Right hindlimb (tissue), 1 donor: ENCODE measurements at places on chromosomes 16 and 17.
A peak's percentile ranks its signal among the peaks of the same experiment; 100 is the strongest.

GRCh38 chr16:78096386-78096785 is 3.1 kb upstream of the WWOX start:
- no peak for DNase-seq

- DNase-seq = no peak
Observed at GRCh38 chr17:7204336-7204735, 15.3 kb downstream of the DLG4 start.

GRCh38 chr16:25580041-25580440 is 111.7 kb upstream of the HS3ST4 start:
- no peak for DNase-seq

GRCh38 chr17:59355702-59356325 is 24.4 kb downstream of the YPEL2 start:
- peak; percentile 73 for DNase-seq

DNA sequence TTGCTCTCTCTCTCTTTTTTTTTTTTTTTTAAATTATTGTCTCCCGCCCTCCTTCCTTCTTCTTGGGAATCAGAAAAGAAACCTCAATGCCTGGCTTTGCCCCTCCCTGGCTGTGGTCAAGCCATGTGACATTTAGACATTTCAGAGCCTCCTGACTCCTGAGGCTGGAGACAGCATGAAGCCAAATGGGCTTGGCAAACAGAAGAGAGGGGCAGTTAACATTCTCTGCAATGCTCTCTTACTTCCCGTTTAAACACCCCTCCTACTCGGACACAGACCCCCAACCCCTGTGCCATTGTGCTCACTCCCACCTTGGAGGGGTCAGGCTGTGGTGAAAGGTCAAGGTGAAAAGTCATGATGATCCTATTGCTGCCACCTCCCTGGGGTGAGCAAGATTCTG is 14.7 kb upstream of the MEOX1 start:
- DNase-seq = no peak

DNA sequence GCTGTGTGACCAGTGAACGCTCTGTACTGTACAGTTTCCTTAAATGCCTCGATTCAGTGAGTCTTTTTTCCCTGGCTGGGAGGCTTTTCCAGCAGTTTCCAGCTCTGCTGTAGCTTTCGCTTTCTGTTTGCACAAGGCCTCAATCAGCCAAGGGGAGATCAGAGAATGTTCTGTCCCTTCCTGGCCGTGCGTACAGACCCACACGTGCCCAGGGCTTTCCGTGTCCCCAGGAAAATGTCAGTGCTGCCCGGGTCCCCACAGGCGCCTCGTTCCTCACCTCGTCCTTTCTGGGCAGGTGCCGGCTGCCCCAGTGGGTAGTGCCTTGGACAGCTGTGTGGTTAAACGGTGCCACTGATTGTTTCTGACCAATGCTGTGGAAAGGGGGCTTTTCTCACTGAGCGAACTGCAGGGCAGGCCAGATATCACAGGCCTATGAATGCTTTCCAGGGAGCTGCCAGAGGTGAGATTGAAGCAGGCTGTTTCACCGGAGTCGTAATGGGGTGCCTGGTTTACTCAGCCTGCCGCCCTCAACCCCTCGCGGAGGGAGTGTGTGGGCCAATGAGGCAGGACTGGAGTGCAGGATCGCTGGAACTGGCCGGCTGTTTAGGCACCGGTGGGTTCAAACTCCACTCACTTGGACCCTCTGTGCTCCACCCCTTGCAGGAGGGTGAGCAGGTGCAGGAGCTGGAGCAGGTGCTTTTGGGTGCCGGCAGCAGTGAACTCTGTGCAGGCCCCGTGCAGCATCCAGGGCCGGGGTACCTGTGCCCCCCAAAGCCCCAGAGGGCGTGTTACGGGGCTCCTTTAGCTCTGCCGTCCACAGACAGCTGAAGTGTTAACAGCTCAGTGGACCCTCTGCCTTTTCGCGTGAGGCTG is 44.4 kb downstream of the ZNF778 start:
- no peak for DNase-seq

GRCh38 chr16:11697319-11697718 is 29.1 kb downstream of the SNN start:
- DNase-seq = no peak

- DNase-seq = no peak
Observed at GRCh38 chr17:31231852-31232251, 65.2 kb downstream of the OMG start.

GRCh38 chr16:11407047-11407982 is 62.1 kb downstream of the RMI2 start:
- peak; percentile 67 for DNase-seq

DNA sequence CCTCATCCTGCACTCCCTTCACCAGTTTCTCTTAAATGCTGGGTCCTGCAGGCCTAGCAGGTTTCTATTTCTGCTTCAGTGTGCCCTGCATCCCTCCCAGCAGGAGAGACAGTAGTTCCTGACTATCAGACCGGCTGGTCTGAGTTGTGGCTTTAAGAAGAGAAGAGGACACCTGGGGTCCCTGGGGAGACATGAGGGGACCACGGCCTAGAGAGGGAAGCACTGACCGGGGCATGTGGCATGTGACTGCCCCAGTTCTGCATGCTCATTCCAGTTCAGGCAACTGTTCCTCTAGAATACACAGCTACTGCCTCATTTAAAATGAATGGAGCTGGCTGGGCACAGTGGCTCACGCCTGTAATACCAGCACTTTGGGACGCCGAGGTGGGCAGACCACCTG is 61.3 kb downstream of the GPRC5B start:
- no peak for DNase-seq

DNA sequence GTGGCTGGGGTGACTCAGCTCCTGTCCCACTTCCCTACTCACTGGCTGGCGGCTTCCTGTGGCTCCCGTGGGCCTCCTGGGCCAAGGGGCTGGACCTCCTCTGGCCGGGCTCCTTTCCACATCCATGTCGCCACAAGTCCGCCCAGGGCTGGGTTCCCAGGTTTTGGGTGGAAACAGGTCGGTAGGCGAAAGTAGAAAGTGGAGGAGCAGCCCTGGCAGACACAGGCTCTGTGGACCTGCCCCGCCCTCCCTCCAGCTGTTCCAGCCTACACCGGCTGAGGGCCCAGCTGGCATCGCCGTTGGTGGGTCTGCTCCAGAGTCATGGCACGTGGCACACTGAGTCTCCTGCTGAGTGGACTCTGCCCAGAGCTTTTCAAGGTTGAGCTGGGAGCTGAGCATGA is 28.7 kb downstream of the GSE1 start:
- peak; percentile 71 for DNase-seq

- DNase-seq = peak; percentile 47
Observed at GRCh38 chr17:44362459-44362948, 1.1 kb downstream of the FAM171A2 start.

DNA sequence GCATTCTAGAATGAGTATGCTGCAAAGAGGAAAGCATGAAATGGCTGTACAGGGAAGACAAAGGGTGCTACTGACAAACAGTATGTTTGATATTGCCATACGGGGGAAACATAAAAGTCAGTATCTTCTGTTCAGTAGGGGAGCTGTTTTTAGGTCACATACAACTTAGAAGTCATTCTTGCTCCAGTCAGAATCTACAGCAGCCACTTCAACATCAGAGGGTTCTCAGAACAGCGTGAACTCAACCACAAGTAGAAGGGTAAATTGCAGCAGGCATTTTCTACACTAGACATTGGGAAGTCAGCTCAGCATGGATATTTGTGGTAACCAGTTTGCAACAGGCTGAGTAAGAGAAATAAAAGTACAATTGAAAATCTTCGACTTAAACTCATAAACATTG is 1241.8 kb upstream of the GOT2 start:
- no peak for DNase-seq

- no peak for DNase-seq
Observed at GRCh38 chr17:28357901-28358197, 522 bp upstream of the POLDIP2 start.

DNA sequence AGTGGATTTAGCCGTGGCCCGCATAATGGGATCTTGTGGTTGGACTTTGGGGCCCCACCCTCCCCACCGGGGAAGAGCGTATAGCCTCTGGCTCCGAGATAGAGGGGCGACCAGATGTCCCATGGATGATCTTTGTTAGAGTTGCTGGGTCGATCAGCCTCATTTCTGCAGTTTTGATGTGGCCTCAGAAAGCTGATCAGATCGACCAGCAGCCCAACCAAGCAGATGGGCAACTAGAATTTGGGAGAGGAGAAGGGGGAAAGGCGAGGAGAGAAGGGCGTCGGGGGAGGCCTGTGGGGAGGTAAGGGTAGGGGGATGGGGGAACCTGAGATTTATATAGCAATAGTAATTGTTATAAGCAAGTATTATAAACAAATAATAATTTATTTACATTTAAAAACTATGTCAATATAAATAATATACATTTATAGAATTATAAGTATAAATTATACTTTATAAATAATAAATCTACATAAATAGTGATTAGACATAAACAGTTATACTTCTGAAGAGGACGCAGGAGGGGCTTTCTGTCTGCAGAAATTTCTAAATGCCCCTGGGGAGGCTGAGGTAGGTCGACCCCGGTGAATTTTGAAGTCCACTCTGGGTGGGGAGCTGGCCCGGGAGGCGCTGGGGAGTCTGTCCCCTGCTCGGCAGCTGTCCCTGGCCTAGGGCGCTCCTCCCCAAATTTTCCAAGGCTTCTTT is 136.3 kb downstream of the KCNJ12 start:
- no peak for DNase-seq

DNA sequence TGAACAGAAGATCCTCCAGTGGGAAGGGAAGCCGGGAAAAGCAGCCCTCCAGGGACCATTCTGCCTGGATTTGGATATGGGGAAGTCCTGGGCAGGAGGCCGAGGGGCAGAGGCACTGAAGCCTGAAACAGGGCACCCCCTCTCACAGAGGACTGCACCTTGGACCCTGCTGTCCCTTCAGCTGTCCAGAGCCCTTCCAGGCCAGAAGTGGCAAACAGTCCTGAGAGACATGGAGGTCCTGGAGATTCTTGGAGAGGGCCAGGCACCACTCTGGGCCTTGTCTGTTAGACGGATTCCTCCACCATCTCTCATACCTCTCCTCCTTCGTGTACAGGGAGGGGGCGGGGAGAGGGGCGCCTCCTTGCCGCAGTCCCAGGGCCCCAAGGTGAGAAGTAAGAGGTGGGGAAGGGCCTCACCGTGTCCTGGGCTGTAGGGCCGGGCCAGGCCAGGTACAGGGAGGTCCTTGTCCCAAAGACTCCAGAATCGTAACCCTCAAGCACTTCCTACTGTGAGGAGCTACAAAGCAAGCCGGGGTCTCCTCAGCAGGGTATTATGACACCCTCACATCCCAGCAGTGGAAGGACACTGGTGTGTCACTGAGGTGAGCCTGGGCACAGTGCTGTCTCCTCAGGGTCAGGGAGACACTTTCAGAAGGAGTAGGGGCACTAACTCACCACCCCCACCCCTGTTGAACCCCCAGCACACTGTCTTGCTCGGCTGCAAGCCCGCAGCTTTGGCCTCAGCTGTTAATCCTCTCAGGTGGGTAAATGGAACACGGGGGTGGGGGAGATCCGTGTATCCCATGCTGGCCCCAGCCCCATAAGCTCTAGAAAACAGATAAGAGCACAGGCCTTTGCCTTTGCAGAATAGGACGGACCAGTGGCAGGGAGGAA is 16.6 kb upstream of the TBX2 start:
- DNase-seq = no peak

DNA sequence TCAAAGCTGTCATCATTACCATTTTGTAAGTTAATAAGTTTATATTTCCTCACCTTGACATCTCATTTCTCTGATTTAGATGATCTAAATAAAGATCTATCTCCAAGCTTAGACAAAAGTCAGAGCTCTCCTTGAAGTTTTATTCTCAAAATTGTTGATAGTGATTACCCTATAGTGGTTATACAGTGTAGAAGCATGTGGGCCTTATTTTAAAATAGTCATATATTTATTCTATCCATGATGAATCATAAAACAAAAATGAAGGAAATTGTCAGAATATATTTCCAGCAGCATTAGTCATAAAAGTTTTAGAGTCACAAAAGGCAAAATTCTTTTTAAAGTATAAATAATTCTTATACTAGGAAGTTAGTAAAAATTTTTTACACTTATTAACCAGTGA is 49.0 kb downstream of the RHOT1 start:
- no peak for DNase-seq

DNA sequence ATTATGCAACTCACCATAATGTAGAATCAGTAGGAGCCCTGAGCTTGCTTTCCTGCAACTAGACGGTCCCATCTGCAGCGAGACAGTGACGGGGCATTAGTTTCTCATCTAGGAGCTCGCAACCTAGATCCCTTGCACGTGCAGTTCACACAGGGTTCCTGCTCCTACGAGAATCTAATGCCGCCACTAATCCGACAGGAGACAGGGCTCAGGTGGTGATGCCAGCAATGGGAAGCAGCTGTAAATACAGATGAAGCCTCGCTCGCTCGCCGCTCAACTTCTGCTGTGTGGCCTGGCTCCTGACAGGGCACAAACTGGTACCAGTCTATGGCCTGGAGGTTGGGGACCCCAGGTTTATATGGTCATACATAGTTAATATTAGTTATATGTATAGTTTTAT is 394.5 kb downstream of the NPIPA8 start:
- DNase-seq = no peak

DNA sequence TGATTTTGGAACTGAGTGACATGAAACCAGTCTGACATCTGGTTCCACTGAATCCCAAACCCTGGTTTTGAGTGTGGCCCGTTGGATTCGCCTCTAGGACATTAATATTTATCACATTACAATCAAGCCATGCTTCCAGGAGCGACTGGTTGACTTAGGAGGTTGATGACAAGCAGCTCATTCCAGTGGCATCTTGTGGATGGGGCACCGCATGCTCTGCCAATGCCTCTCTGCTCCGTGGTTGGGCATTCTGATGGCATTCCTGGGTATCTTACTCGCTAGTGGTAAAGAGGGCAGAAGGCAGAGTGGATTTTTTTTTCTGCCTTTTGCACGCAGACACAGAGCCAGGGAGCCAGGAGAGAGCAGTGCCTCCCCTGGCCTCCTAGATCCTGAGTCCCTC is 31.4 kb downstream of the CACNG4 start:
- no peak for DNase-seq

GRCh38 chr16:71380831-71381230 is 22.3 kb downstream of the CALB2 start:
- no peak for DNase-seq

- DNase-seq = peak; percentile 84
Observed at GRCh38 chr17:385178-385835, 32.7 kb upstream of the RPH3AL start.

DNA sequence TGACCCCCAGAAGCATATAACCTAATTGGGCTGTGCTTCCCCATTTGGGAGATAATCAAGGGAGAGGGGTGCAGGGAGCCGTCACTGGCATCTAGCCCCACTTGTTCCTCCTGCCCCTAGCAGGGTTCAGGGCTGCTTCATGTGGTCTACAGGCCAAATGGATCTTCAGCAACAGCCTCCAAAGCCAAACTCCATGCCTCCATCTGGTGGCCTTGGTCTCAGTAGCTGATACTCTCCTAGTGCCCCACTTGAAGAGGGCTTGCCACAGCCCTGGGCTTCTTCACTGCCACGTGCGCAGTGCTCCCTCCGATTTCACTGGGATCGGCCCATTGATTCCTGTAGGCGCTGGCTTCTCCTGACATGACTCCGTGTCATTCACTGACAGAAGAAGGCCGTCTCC is 24.6 kb downstream of the LYRM9 start:
- DNase-seq = no peak

GRCh38 chr17:4840893-4841242 is 7.7 kb downstream of the MINK1 start:
- no peak for DNase-seq
